Activated CD4-positive, alpha-beta T cell treated with anti-CD3 and anti-CD28 coated beads for 24 hours (primary cell): ENCODE measurements at places on chromosomes 1 and 21.

DNA sequence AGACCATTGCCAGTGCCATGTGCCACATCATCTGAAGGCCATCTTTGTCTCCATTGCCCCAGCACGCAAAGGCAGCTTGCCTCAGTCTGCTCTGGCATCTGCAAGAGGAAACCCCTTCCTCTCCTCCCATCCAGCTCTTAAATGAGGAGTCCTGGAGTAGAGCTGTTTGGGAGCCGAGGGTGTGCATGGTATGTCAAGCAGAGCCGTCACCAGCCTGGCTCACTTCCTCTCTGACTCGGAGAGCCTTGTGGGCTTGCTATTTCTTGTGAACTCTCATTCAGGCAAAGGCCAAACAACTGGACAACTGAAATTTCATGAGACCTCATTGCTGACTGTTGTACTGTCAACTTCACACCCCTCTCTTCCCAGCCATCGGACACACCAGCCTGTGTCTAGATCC, 143.9 kb downstream of the SIPA1L2 start:
- no peak for DNase-seq

DNA sequence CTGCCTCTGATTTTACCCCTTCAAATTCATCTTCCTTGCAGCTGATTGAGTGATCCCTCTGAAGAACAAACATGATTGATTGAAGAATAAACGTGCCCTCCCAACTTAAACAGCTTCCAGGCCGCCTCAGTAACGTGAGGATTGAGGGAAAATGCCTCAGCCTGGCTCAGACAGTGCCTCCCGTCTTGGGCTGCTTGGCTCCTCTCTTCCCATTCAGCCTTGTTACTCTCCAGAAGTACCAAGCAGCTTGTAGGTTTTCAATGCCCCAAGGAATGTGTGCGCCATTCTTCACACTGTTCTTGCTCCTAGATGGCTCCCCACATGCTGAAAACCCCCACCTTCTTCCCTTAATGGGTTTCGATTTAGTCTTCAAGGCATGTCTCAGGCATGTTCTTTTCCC, 51.8 kb downstream of the ST6GALNAC5 start:
- DNase-seq, result no peak

DNA sequence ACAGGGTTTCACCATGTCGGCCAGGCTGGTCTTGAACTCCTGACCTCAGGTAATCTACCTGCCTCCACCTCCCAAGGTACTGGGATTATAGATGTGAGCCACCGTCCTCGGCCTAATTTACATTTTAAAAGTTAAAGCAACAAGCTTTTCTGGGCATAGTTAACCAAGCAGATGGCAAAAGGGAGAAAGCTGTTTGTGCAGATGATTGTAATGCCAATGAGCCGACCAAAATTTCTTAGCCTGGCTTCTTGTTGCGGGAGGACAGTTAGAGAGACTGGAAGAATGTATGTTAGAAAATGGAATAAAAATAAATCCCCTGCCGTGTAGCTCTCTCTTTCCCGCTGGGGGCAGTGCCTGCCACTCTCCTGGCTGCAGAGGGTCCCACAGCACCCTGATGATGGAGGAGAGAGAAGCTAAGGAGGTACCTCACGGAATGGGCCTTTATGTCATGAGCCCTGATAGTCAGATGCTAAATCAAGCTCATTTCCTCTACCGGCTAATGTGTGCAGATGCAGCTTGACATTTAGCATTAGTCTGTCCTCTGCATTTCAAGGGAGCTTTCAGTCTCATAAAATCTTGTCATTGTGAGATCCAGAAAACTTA, 87.2 kb downstream of the HHAT start:
- DNase-seq, result no peak

GRCh38 chr1:19639999-19640362, 4.1 kb upstream of the NBL1 start:
- no peak for DNase-seq

DNA sequence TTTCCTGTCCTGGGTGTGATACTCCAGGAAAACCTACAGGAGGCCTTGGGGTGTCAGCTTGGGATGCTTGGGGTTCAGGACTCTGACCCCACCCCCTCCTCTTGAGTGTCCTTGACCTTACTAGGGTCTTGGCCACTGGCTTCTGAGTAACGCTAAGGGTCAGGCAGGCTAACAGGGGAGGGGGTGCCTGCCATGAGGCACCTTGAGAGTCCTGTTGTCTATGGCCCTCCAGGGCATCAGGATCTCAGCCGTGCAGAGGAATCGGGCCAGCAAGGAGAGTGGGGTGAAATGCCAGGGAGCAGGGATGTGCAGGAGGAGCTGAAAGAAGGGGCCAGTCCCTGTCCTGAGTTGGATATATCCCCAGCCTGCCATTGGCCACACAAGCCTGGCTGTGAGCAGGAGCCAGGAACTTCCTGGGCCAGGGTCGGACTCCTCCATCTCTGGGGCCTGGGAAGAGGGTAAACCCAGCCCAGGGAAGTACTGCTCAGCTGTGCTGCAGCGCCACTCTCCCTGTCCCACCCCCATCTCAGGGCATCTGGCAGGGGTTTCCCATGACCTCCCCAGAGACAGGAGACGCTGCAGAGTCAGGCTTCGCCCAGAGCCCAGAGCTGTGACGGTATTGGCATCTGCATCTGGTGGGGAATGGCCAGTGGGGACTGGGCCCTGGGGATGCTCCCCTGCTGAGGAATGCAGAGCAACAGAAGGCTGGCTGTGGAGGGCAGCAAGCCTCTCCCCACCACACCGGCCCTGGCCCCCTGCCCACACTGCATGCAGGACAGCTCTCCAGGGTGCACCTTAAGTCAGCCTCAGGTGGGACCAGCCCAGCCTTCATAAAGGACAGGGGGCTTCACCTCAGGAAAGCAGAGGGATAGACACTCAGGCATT, 6.3 kb downstream of the KIF21B start:
- no peak for DNase-seq

GRCh38 chr1:243316366-243316989, 60.6 kb downstream of the SDCCAG8 start:
- no peak for DNase-seq

DNA sequence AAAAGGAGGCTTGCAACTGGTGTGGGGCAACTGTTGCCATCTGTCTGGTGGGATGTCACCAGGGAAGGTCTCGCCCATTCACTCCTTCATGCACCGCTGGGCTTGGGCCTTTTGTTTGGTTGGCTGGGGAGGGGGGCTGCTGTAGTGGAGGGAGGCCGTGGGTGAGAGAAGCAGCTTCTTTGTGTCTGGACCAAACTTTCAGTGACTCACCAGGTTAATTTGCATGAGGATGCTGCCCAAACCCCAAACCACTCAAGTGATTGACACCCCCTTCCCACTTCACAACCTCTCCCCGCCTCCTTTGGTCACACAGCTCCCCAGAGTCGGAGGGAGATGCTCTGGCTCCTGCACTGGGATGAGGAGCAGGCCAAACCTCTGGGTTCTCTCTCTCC, 19.7 kb downstream of the BTG2 start:
- DNase-seq, result no peak

- DNase-seq, result no peak
Measured at GRCh38 chr1:1023700-1024099, 3.8 kb downstream of the AGRN start.
